Breast epithelium (tissue), 4 donors: ENCODE measurements at places on chromosomes 11 and 22.
A peak's percentile ranks its signal among the peaks of the same experiment; 100 is the strongest.

DNA sequence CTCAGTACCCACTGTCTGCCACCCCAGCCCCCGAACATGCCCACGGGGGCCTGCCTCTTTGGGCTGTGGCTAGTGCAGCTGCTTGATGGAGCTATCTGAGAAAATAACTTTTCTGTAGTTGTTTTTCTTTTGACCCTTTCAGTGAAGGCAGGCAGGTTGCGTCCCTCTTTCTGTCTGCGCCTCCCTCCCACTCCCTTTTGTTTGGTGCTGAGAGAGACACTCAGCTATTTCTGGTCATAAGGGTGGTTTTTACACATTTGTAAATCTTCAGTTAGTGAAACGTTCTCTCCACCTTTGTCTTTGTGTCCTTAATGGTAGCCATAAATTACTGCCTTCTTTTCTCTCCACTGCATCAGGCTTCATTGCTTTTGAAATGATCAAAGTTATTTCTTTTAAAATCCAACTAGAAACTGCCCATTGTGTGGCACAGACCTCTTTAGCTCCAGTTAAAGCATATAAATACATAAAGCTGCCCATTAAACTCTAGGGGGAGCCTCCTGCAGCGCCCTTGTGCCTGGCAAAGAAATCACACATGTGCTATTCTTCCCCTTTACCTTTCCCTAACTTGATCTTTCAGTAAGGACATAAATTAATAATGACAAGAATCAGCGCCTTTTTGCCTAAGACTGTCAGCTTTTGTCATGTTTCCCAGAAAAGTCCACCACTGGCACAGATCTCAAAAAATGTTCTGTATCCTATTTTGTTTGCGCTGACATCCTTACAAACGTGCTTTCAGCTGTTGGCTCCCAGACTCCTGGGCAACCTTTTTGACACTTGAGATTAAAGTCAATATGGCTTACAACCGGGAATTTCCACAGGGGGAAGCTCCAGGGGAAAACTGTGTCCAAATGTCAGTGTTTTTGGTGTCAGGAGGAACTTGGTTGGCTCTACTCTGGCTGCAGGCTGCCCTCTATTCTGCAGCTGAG is 1.7 kb upstream of the SCUBE2 start:
- no peaks in the 10 kb centered on the region for H3K36me3 ChIP-seq
- H3K4me3 ChIP-seq, result no peak overlapping the region
- DNase-seq, result no peak
- H3K27ac ChIP-seq, result no peak overlapping the region

- H3K4me1 ChIP-seq, result no peaks in the 10 kb centered on the region
- no peaks in the 10 kb centered on the region for H3K36me3 ChIP-seq
- no peak for DNase-seq
- no peaks in the 10 kb centered on the region for H3K27me3 ChIP-seq
- no peak overlapping the region for H3K4me3 ChIP-seq
Observed at GRCh38 chr11:102792604-102793003, 5.4 kb downstream of the MMP1 start.

DNA sequence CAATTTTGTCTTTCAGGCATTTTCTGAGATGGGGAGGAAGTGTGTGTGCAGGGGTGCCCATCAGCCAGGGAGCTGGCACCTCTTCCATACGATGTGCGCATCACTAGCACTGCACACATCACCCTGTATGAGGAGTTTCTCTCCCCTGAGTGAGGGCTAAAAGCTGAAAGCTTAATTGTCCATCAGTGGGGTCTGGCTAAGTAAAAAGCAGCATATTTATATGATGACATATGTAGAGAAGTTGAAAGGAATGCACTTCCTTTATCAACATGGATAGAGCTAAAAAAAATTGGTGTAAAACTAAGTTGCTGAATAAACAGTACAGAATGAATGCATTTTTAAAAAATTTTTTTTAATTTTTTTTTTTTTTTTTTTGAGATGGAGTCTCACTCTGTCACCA is 4.0 kb downstream of the VSTM5 start:
- no peaks in the 10 kb centered on the region for H3K27me3 ChIP-seq
- H3K36me3 ChIP-seq, result no peaks in the 10 kb centered on the region
- H3K4me1 ChIP-seq, result no peaks in the 10 kb centered on the region
- DNase-seq, result no peak

GRCh38 chr11:44950625-44951476 is at the start of gene TP53I11:
Gene TP53I11 (minus strand): TSS chr11:44950883. CDS start chr11:44938335, 12,548 bp downstream.
- no peaks in the 10 kb centered on the region for H3K36me3 ChIP-seq
- H3K4me3 ChIP-seq, result peak within 1 kb of the TSS; percentile 91
- H3K27me3 ChIP-seq, result no peaks in the 10 kb centered on the region
- peak; percentile 77 for DNase-seq

GRCh38 chr22:47105085-47105484 is 342.6 kb downstream of the TBC1D22A start:
- H3K4me3 ChIP-seq, result no peak overlapping the region
- no peak overlapping the region for H3K27ac ChIP-seq
- no peaks in the 10 kb centered on the region for H3K36me3 ChIP-seq
- no peaks in the 10 kb centered on the region for H3K4me1 ChIP-seq
- H3K27me3 ChIP-seq, result no peaks in the 10 kb centered on the region

- no peaks in the 10 kb centered on the region for H3K27me3 ChIP-seq
- no peaks in the 10 kb centered on the region for H3K36me3 ChIP-seq
Observed at GRCh38 chr11:60863550-60864521, 3.5 kb upstream of the ZP1 start.

DNA sequence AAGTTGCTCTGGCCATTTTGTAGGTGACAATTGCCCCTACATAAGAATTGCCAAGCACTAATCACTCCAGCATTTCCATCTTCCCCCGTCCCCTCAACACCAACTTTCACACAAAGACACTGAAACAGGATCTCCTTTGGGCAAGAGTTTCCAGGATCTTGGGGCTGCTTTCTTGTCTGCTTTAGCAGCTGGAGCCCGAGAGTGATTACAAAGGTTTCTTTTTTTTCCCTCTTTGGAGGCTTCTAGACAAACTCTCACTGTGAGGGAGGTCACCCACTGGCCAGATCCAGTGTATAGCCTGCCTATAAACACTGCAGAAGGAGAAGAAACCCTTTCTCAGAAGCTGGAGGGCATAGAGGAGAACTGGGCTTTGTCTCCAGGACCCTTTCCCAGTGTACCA is 92.5 kb downstream of the APIP start:
- no peaks in the 10 kb centered on the region for H3K4me1 ChIP-seq
- no peaks in the 10 kb centered on the region for H3K36me3 ChIP-seq
- no peaks in the 10 kb centered on the region for H3K27me3 ChIP-seq
- no peak overlapping the region for H3K4me3 ChIP-seq
- no peak for DNase-seq

- DNase-seq, result no peak
- no peaks in the 10 kb centered on the region for H3K27me3 ChIP-seq
- H3K36me3 ChIP-seq, result no peaks in the 10 kb centered on the region
- no peak overlapping the region for H3K27ac ChIP-seq
- no peaks in the 10 kb centered on the region for H3K4me1 ChIP-seq
Observed at GRCh38 chr11:35862666-35863065, 81.2 kb upstream of the LDLRAD3 start.
